ENCODE measurements at places on chromosomes 11 and 22. TPM values are rescaled to one million over a fixed set of nuclear protein-coding genes. Genes with fewer than 3 reads are reported as not detected.

VSIG10L2 gene
- not detected for total RNA-seq

SSTR3 gene
- total RNA-seq = 4.3 TPM

OR8A1 gene
- total RNA-seq = not detected

SLC5A1 gene
- total RNA-seq = not detected

SMDT1 gene
- 85.9 TPM for total RNA-seq
